Stimulated activated CD4-positive, alpha-beta T cell treated with anti-CD3 and anti-CD28 coated beads, Interleukin-12 subunit alpha, Interleukin-12 subunit beta, amount 100 ng/mL, for 24 hours (primary cell): ENCODE measurements at places on chromosomes 7 and 10.

GRCh38 chr7:105295596-105296352, 92.9 kb downstream of the SRPK2 start:
- DNase-seq, result no peak

- DNase-seq, result no peak
These were observed 14.4 kb downstream of the PROSER2 start for GRCh38 chr10:11837372-11838161.

DNA sequence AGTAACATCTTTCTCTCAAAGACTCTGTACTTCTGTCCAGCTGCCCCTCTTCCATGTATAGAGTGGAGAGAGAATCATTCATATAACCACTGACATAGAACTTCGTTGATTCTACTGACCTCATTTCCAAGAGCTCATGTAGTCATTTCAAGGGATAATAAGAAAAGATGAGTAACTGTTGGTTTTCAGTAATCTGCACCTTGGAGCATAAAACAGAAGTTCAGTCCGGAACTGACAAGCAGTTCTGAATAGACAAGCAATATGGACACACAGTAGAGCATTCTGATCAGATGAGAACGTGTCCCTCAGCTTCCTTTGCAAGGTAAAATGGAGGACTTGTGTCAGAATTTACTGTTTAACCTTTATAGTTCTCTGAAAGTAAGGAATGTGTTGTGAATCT, 847.1 kb downstream of the REEP3 start:
- DNase-seq, result no peak

- no peak for DNase-seq
These were observed 185.9 kb downstream of the RAB11FIP2 start for GRCh38 chr10:117860823-117861222.

- no peak for DNase-seq
These were observed 65.8 kb downstream of the MICALL2 start for GRCh38 chr7:1393421-1393820.

DNA sequence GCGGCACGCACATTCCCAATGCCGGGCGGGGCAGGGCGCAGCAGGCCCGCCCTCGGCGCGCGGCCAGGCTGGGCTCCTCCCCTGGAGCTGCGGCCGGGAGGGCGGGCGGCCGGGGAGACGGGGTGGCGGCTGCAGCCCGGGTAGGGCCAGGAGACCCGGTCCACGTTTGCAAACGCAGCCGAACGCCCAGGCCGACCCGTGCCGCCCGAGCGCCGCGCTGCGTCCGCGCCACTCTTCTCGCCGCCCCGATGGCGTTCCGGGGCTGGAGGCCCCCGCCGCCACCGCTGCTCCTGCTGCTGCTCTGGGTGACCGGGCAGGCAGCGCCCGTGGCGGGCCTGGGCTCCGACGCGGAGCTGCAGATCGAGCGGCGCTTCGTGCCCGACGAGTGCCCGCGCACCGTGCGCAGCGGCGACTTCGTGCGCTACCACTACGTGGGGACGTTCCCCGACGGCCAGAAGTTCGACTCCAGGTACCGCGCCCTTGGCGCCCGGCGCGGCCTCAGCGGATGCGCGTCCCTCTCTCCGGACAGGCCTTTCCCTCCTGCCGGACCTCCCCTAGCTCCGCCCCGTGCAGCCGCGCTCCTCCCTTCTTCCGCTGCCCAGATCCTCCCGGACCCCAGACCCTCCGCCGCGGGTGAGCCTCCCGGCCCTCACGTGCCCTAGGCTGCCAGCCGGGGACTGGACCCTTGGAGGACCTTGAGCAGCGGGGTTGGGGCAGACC, at the start of gene FKBP9:
Gene FKBP9 (plus strand): TSS at position 115 of the 720 bp plus-strand sequence. CDS start 134 bp downstream, at position 249.
- no peak for DNase-seq

- DNase-seq, result no peak
These were observed 36.4 kb upstream of the CHCHD3 start for GRCh38 chr7:133118261-133118660.

DNA sequence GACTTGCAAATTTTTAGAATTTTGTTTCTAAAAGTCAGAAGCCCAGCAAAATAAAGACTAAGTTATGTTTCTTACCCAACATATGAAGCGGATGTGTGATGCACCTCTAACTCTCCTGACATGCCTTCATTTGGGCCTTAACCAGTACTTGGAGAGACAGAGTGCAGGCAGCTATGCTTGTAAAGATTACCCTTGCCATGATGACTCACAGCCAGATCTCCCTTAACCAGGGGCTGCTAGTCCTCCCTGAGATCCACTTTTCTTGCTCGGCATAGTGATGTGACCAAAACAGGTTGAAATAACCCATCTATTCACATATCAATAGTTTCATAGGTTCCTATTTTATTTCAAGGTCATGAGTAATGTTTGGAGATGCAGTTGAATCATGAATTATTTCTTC, 43.6 kb downstream of the PPP1R3A start:
- DNase-seq, result no peak

- no peak for DNase-seq
These were observed 112.8 kb downstream of the PRLHR start for GRCh38 chr10:118482393-118483331.

DNA sequence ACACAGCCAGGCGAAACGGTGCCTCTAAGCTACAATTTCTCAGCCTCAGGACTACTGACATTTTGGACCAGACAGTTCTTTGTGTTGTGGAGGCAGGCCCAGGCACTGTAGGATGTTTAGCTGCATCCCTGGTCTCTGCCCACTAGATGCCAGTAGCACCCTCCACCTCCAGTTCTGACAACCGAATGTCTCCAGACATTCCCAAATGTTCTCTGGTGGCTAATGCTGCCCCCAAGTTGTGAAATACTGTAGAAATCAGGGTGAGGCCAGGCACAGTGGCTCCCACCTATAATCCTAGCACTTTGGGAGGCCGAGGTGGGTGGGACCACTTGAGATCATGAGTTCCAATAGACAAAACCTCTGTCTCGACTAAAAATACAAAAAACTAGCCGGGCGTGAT, 18.2 kb downstream of the HNRNPF start:
- DNase-seq, result no peak

DNA sequence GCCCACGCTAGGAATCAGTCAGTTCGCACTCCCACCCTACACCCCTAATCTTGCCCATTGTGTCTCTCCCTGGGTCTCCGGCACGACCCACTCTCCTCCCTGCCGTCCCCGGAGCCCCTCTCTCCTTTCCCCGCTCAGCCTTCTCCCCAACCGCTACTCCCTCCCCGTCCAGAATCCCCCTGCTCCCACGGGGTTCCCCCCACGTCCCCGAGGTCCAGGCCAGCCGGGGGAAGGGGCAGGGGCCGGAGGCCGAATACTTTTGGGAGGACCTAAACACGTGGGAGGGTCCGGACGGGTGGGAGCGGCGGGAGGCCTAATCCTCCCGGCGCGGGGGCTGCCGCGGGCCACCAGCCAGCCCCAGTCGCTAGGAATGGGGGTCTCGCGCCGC, 560 bp downstream of the RARRES2 start:
- no peak for DNase-seq
